ENCODE measurements at places on chromosomes 2 and 18. TPM values are rescaled to one million over a fixed set of nuclear protein-coding genes. Genes with fewer than 3 reads are reported as not detected.
A peak's percentile ranks its signal among the peaks of the same experiment; 100 is the strongest.

DNA sequence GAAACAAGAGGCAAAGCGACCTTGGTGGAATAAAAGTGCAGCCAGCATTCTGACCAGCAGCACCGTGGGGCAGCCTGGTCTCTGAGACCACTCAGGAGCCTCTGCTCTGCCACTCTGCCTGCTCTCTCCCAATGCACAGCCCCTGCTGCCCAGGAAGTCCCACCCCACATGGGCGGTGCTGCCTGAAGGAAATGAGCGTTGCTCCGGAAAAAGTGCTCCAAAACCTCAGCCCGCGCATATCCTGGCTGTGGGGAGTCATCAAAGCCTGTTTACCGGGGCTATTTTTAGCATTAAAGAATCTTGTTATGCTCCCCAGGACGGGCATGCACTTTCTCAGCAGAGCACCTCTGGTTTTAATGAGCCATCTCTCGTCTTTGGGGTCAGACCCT is 54.5 kb downstream of the EPAS1 start:
- DNase-seq: peak; percentile 74

The DSG4 gene
- not detected for total RNA-seq

GRCh38 chr2:85132397-85132796 is 795 bp upstream of the TCF7L1 start:
- no peak for DNase-seq

The STK11IP gene
- 27.0 TPM for total RNA-seq

DNA sequence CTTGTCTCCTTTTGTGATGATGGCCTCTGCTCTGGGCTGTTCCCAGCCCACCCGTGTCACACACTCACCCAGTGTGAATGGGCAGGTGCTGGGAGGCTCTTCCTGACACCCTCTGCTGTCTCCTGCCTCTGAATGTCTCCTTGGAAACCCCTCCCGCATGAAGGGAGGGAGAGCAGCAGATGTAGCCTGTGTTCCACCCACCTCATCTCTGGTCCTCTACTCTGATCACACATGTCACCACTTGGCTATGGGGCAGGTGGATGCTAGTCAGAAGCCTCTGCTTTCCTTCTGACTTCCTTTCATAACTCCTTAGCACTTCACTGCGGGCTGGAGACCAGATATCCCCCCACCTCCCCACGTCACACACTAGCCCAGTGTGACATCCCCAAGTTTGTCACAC is 23.9 kb downstream of the EFR3B start:
- no peak for DNase-seq

- DNase-seq: no peak
These were observed 797.7 kb downstream of the MBD2 start for GRCh38 chr18:53426666-53427184.

GRCh38 chr18:75142677-75143076 is 66.3 kb downstream of the PTGR3 start:
- DNase-seq: no peak

DNA sequence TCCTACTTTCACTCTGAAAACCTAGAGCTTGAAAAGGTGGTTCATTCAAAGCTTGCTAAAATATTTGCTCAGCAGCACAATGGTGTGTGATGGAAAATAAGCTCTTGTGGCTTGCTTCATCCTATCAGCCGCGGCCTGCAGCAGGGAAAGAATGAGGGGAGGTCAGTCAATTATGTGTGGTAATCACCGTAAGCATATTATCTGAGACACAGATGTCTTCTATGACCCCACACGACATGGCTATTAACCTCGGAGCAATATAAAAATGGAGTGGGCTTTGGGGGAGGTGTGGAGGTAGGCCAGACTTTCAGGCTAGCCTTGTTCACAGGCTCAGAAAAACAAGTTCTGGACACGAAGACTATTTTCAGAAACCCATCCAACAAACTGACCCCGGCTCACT is 98.4 kb upstream of the SIX3 start:
- DNase-seq: no peak

The GRB14 gene
- not detected for total RNA-seq

DNA sequence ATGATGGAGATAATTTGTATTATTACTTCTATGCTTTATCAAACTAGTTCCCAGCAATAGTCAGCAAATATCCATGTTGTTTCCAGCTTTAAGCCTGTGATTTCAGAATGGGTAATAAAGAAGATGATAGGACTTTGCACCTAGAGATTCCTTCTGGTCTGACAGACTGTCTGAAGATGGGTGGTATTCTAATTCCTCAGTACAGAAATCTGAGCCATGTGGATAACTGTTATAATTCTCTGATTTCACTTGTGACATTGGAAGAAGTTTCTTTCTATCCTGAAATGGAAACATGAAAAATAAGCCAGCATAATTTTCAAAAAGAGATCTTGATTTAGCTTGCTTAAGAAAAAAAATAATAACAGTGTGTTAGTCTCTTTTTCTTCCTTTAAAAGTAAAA is 130.1 kb downstream of the ZNF804A start:
- DNase-seq: no peak

The LBX2 gene
- total RNA-seq: 1.2 TPM

The DLX2 gene
- 0.24 TPM for total RNA-seq

The IL37 gene
- total RNA-seq: not detected

DNA sequence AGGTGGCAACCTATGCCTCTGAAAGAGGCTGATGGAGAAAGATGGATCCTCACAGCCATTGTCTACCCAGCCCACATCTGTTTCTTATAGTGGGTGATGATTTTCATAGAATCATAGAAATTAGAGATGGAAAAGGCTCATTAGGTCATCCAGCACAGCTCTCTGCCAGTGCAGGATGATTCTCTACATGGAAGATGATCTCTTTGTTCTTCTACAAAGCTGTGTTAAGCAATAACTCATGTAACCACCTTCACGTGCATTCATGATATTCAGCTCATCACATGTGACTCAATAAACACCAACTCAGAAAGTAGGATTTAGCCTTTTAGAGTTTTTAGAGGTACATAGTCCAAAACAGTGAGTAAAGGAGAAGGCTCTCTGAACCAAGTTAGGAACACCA is 539.4 kb upstream of the ID2 start:
- no peak for DNase-seq

DNA sequence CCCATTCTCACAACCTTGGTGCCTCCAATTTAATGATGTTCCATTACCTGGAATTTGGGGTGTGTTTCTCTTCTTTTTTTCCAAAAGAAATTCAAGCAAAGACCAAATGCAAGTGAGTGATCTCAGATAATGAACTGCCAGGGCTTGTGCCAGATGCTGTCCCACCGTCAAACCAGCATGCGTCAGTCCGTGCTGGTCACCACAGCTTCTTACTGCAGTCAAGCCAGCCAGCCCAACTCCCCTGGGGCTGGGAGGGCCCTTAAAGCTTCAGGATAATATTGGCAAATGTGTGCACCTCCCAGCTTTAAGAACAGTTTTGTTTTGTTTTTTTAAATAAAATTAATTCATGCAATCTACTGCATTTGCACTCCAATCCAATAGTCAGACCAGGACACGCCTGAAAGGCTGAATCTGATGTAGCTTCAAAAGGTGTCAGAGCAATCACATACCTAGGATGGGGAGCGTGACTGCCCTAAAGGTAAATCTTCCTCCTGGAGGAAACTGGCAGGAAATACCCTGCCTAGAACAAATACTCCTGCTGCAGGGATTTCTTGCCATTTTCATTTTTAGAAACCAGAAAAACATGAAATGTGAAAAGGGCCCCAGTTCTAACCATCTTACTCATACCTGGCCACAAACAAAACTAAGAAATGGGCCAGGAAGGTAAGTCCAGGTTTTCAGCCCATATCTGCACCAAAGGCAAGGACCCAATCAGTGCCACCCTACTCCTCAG is 26.8 kb upstream of the SP3 start:
- DNase-seq: no peak

GRCh38 chr2:198652461-198652860 is 805.3 kb downstream of the SATB2 start:
- DNase-seq: no peak

DNA sequence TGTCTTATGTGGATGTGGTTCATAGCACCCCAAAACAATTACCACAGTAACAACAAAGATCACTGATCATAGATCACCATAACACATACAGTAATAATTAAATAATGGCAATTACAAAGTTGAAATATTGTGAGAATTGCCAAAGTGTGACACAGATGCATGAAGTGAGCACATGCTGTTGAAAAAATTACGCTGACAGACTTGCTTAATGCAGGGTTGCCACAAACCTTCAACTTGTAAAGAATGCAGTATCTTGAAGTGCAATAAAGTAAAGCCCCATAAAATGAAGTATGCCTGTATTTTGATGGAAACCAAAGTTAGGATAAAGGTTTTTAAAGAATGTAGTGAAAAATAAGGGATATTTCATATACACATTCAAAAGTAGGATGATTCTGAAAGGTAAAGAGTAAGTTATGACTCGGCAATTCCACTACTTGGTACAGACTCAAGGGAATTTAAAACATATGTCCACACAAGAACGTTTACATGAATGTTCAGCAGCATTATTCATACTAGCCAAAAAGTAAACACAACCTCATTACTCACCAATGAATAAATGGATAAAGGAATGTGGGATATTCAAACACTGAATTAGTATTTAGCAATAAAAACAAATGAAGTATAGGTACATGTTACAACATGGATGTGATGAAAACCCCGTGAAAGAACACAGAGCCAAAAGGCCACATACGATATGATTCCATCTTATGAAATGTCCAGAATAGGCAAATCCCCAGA is 61.6 kb downstream of the SCN9A start:
- DNase-seq: no peak

DNA sequence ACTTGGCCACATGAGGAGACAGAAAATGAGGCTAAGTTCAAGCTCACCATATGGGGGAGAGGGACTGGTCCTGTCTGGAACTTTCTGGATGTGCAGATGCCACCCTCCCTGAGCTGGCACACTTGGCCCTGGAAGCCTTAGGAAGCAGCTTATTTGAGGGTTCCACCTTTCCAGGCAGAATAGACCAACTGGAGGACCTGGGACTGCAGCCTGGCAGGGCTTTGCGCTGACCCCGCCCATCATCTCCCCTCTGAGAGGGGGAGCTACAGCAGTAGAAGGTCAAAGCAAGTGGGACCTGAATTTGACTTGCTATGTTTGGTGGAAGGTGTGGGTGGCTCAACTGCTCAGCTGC is 39.5 kb downstream of the TMEM17 start:
- no peak for DNase-seq
